ENCODE measurements at places on chromosomes 6 and 20. TPM values are rescaled to one million over a fixed set of nuclear protein-coding genes. Genes with fewer than 3 reads are reported as not detected.

Gene ADGRG6
- total RNA-seq: 0.51 TPM

Gene POU3F2
- total RNA-seq: not detected

GRCh38 chr6:37104824-37105147 lies 65.2 kb upstream of the PIM1 start:
- H3K4me1 ChIP-seq: peaks cover 28% of the 10 kb centered on the region
- no peak for DNase-seq
- H3K27ac ChIP-seq: peak overlapping the region; percentile 96

- no peak overlapping the region for H3K4me3 ChIP-seq
- H3K27ac ChIP-seq: no peak overlapping the region
- H3K4me1 ChIP-seq: no peaks in the 10 kb centered on the region
- no peaks in the 10 kb centered on the region for H3K36me3 ChIP-seq
- peaks cover 4% of the 10 kb centered on the region for H3K27me3 ChIP-seq
- no peak for DNase-seq
Measured at GRCh38 chr6:142258305-142258704, 43.5 kb upstream of the ADGRG6 start.

Gene ASIP
- not detected for total RNA-seq

DNA sequence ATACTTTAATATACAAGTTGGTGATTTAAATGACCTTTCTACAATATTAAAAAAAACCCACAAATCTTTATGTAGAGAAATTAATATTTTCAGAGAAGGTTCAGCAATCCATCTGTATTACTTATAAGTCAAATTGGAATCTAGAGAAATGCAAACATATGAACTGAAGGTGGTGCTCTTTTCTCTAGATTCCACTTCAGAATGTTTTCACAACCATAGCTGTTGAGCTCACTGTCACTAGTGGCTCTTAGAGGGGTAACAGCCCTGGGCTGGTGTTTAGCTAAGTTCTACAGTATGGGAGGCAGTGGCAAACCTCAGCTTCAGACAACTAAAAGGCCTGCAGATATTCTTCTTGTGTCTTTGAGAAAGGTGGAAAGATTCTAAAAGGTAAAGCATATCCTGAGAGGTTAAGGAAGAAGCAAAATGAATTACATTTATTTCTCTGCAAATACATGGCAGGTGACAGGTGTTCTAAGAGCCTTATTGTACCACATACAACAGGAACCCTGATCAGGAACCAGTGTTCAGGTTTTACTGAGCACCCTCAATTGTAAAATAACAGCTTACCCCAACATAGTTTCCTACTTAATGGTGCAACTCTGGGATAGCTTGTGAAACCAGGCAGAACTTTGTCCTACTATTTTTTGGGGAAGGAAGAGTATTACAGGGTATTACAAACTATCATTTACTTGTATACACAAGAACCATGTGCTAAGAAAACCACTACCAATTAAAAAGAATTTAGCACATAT lies 56.6 kb upstream of the SAMHD1 start:
- no peak for DNase-seq
- H3K27me3 ChIP-seq: no peaks in the 10 kb centered on the region
- H3K27ac ChIP-seq: no peak overlapping the region
- H3K4me1 ChIP-seq: no peaks in the 10 kb centered on the region
- no peak overlapping the region for H3K4me3 ChIP-seq
- H3K36me3 ChIP-seq: peaks cover 8% of the 10 kb centered on the region

Data from osteocyte (in vitro differentiated cells).